ENCODE measurements at places on chromosomes 7 and 10.

- DNase-seq = no peak
Observed at GRCh38 chr7:41878309-41879295, 175.7 kb upstream of the INHBA start.

DNA sequence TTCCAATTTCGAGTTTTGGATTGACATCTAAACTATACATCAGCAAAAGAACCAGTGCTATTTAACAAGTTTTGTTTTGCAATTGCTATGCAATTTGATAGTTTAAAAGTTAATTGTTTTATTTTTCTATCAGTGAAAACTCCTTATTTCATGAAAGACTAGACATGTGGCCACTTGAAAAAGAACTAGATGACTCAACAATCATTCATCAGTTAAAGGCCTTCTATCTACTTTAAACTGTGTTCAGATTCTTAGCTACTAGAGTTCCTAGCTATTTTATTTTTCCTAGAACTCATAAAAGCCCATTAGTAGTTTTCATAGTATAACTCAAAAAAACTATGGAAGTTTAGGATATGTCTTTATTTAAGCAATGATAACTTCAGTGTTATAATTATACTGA lies 104.6 kb upstream of the LSM8 start:
- no peak for DNase-seq

DNA sequence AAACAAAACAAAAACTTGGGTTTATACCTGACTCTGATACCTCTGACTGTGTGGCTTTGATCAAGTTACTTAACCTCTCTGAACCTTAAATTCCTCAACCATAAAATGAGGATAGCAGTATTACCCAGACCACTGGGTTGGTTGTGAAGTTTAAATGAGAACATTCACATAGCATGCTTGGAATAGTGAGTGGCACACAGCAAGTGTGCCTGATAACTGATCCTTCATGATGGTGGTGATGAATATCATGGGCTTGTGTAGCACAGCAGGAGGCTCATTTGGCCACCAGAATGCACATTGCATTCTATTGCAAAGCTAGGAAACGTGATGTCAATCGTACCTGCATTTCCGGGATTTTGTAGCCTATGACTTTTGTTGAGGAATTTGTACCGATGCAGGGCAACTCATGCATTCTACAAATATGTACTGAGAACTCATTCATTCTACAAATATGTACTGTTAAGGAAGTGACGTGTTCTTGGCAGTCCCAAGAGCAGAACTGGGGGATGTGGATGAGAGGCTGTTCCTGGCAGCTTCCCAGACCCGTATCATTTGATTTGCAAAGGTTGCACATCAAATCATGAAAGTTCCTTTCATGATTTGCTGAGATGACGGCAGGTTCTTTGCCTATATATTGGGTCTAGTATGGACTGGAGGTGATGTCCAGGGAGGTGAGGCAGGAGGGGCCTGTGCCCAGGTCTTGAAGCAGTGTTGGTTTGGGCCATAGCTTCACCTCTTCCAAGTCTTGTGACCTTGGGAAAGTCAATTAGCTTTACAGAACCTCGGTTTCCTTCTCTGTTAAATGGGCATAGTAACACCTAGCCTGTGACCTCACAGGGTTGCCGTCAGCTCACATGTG lies 94.6 kb upstream of the SMNDC1 start:
- no peak for DNase-seq

DNA sequence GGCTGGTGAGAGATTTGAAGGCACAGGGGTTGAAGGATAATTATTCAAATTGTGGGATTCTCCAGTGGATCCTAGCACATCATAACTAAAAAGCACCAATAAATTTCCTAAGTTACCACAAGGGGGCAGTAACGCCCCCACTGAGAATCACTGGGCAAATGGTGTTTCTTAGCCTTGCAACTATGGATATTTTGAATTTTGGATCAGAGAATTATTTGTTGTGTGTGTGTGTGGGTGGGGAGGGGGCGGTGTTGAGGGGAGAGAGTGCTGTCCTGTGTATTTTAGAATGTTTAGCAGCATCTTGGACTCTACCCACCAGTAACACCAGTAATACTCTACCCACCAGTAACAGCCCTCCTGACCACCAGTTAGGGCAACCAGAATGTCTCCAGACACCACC lies 63.3 kb upstream of the PRKG1 start:
- DNase-seq = no peak

- no peak for DNase-seq
Observed at GRCh38 chr7:97064972-97065587, 40.4 kb upstream of the DLX5 start.

DNA sequence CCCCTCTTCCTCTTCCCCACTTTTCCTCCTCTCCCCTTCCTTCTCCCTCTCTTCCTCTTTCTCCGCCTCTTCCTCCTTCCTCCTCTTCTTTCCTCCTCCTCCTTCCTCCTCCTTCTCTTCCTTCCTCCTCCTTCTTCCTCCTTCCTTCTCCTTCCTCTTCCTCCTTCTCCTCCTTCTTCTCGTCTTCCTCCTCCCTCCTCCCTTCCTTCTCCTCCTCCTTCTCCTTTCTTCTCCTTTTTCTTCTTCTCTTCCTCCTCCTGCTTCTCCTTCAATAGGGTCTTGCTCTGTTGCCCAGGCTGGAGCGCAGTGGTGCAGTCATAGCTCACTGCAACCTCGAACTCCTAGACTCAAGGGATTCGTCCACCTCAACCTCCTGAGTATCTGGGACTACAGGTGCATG lies 56.9 kb downstream of the PALD1 start:
- no peak for DNase-seq

- DNase-seq = no peak
Observed at GRCh38 chr7:40382145-40382544, 247.3 kb downstream of the SUGCT start.

DNA sequence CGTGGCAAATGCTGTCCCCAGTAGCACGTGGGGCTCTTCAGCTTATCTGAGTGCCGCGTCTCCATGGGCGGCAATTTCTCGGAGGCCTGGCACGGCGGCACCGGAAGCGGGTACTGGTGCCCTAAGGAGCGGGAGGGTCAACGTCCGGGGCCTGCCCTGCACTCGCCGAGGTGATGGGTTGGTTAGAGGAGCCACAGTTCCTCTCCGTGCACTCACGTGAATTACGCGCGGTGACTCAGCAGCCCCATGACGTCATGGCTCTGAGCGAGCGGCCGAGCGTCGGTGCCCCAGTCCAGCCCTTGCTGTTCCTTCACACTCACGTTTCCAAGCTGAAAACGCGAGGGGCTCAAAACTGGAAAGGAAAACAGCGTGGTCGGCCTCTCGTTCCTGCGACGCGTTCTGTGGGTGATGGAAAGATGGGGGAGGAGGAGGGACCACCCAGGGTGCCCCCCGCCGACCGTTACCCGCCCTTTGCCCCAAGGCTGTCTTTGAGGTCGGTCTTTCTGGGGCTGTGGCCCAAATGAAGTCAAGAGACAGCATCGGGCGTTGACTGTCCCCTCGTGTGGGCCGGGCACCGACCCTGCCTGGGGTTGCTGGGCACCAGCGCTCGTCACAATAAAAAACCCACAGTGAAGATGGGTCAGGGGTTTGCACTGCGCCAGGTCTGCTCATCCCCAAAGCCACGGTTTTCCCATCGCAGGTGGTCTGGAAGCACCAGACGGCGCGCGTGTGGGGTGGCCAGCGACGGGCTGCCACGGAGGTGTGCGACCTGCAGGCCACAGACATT lies 70.4 kb upstream of the CFAP46 start:
- no peak for DNase-seq

GRCh38 chr7:111639934-111640333 lies 77.6 kb upstream of the IMMP2L start:
- DNase-seq = no peak

DNA sequence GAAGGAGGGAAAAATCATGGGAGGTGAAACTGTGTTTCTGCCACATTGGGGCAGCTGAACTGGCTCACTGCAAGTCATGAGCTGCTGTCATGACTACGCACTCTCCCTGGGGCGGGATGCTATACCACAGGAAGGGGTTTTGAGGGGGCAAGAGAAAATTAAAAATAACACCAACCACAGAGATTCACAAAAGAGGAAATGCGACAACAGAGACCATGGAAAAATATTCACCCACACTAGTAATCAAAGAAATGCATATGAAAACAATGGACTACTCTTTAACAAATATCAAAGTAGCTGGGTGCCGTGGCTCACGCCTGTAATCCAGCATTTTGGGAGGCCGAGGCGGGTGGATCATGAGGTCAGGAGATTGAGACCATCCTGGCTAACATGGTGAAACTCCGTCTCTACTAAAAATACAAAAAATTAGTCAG lies 65.2 kb upstream of the TM9SF3 start:
- DNase-seq = peak; percentile 20

DNA sequence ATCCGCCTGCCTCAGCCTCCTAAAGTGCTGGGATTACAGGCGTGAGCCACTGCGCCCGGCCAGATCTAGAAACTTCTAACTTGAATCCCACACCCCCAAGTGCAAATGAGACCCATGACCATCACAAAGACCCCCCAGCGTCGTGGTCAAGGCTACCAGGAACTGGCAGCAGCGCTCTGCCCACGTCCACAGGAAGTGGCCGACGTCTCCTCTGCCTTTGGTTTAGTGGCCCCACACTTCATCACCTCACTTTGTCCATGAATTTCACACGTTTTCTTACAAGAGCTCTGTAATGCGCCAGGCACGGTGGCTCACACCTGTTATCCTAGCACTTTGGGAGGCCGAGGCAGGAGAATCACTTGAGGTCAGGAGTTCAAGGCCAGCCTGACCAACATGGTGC lies 53.5 kb upstream of the TNRC18 start:
- DNase-seq = no peak

DNA sequence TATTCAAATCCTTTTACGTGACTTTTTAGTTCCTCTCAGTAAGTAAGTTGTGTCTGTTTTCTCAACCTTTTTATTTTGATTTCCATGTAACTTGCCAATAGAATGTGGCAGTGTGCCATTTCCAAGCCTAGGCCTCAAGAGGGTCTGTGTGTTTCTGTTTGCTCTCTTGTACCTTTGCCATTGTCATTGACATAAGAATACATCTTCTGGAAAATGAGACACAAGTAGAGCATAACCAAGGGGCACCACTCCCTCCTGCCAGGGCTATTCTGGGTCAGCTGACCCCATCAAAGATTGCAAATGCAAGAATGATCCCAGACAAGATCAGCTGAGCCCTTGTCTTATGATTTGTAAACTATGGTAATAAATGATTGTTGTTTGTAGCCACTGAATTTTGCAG lies 524.0 kb downstream of the IPMK start:
- DNase-seq = no peak

- DNase-seq = no peak
Observed at GRCh38 chr7:70701991-70702390, 430.0 kb upstream of the GALNT17 start.

DNA sequence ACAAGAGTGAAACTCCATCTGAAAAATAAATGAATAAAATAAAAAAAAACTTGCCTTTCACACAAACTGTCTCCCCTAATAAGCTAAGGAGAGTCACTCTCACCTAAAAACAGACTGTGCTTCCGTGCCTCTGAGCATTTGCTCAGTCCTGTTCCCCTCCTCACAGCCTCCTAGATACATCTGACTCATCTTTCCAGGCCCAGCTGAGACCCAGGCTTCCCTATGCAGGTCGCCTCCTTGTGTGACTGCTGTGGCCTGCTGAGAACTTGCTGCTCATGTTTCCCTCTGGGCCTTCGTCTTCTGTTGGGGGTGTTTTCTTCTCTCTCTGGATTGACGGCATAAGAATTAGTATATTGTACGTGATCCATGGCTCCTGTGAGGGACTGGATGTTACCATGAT lies 777.7 kb downstream of the LRMDA start:
- DNase-seq = no peak

GRCh38 chr10:113711142-113711541 lies 31.4 kb downstream of the CASP7 start:
- no peak for DNase-seq

GRCh38 chr7:40310258-40310657 lies 175.5 kb downstream of the SUGCT start:
- DNase-seq = no peak

- no peak for DNase-seq
Observed at GRCh38 chr10:58791137-58791536, 278.5 kb downstream of the BICC1 start.

DNA sequence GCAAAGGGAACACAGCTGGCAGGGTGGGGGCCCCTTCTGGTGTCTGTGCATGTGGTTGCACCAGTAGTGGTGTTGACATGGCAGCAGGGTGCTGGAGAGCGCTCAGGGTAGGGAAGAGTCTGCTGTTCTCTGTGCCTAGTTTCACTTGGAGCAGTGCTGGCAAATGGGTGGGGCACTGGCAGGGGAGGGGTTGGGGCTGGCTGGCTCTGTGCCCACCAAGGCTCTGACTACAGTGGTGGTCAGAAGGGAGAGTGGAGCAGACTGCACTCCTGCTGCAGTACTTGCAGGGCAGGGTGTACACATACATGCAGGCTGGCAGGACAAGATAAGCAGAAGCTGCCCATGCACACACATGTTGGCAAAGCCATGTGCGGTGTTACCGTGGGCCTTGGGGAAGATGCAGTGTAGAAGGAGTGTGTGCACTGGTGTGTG lies 18.2 kb downstream of the FAM25A start:
- DNase-seq = no peak

DNA sequence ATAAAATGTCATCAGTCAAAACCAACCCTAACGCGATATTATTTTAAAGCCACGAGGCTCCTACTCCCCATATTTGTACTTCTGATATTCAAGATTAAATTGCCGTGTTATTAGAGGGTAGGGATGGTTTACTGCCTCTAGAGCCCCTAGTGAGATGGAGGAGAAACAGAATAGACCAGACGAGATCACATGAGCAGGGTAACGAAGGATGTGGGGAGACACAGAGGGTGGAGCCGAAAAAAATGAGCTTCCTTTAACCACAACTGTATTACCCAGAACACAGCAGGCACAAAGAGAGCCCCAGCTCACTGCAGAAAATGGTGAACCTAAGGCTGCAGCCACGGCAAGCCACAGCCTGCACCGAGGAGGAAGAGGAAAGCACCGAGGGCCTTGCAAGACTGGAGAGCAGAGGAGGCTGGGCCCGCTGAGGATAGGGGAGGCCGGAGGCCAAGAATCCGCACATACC lies 14.3 kb downstream of the ZC3HAV1 start:
- DNase-seq = peak; percentile 70

GRCh38 chr7:100914208-100914878 lies 18.7 kb upstream of the ACHE start:
- DNase-seq = no peak

- no peak for DNase-seq
Observed at GRCh38 chr7:142303650-142304049, 45.8 kb upstream of the PRSS58 start.

GRCh38 chr7:25863729-25864110 lies 288.3 kb upstream of the NFE2L3 start:
- DNase-seq = no peak

GRCh38 chr7:74083117-74083876 lies at the start of gene LIMK1:
TSS of gene LIMK1 (plus strand) at chr7:74083804. CDS start at chr7:74083991, 187 bp downstream.
- DNase-seq = peak; percentile 66

All from stimulated activated CD8-positive, alpha-beta memory T cell treated with anti-CD3 and anti-CD28 coated beads, Interleukin-15, amount 100 ng/mL, for 48 hours (primary cell).